ENCODE measurements at places on chromosomes 4 and X. TPM values are rescaled to one million over a fixed set of nuclear protein-coding genes. Genes with fewer than 3 reads are reported as not detected.

- no peak for DNase-seq
These were observed 950.1 kb downstream of the FAT4 start for GRCh38 chr4:126264839-126265238.

- no peak for DNase-seq
These were observed 54.0 kb downstream of the SLC9A7 start for GRCh38 chrX:46704767-46705386.

GRCh38 chr4:136803433-136803832, 728.9 kb downstream of the PCDH18 start:
- no peak for DNase-seq

DNA sequence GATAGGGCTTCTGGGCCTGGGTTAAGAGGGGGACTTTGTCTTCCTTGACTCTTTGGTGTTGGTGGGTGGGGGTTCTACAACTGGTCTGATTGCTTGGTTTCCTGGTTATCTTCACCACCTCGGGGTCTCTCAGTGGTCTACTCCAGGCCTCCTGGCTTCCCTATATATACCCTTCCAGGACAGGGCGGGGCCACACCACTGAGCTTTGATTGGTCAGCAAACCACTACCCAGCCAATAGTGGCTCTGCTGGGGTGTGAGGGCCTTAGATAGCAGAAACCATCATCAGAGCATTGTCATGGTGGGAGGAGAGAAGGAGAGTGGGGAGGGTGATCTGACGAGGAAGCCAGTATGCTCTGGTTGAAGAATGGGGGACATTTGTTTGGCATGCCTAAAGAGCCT, 14.4 kb upstream of the MAGEA1 start:
- no peak for DNase-seq

Gene ITIH6
- polyA plus RNA-seq: 0.08 TPM

Gene NSUN7
- polyA plus RNA-seq: 11.2 TPM

Gene RADX
- 5.2 TPM for polyA plus RNA-seq

Gene MBNL3
- polyA plus RNA-seq: 32.0 TPM

Data from left renal cortex interstitium (tissue), 4 donors.